ENCODE measurements at places on chromosomes 11 and 22.

- DNase-seq, result no peak
Measured at GRCh38 chr22:49594078-49594477, 233.6 kb downstream of the BRD1 start.

- DNase-seq, result no peak
Measured at GRCh38 chr11:114256176-114256966, 39.8 kb upstream of the NNMT start.

DNA sequence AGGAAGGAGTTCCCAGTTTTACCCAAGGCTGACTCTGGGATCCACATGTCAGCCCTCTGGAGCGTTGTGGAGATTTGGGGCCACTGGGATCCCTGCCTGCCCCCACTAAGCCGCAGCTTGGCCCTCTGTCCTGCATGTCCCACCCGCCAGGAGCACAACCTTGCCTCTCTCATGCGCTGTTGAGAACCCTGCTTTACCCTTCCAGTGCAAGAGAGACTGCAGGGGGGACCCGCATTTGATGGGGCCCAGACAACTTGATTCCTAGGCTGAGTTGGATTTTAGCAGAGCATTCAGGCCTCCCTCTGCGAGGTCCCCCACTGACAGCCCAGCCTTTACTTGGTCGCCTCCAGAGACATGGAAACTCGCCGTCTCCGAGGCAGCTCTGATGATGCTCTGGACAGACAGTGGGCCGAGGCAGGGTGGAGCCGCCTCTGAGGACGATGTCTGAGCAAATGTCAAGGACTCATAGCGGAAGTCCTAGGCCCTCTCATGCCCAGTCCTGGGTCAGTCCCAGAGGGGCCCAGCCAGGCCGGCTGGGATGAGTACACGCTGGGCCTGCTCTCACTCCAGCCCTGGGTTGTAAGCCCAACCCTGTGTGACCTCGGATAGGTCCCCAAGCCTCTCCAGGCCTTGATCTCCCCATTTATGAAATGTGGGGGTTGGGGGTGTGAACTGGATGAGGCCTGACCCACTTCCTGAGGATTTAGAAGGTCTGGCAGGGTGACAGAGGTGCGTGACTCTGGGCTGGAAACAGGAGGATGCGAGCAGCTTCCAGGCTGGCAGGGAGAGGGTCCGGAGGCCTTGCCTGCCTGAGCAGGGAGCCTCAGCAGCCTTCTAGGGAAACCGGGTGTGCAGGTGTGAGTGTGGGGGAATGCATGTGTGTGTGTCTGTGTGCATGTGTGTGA lies 630 bp downstream of the CD5 start:
- DNase-seq, result no peak

DNA sequence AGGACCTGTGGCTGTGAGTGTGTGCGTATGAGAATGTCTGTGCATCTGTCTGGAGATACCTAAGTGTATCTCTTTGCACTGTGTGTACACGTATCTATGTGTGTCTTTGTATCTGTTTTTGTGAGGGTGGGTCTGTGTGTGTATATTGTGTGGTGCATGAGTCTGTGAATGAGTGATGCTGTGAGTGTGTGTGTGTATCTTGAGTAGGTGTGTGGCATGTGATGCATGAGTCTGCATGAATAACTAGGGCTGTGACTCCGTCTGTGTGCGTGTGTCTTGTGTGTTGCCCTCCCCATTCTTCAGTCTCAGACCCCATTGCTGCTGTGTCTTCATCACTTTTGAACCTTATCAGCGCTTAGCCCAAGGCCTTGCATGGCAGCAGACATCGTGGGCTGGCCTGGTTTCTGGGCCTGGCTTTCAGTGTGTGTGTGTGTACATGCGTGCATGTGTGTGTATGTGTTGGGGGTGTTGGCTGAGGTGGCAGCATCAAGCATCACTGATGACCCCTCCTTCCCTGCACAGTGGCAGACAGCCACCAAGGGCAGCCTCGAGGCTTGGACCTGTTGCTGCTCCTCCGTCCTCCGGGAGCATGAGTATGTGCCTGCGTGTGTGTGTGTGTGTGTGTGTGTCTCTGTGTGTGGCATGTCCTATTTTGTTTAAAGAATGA lies 1.4 kb downstream of the SGSM1 start:
- no peak for DNase-seq

DNA sequence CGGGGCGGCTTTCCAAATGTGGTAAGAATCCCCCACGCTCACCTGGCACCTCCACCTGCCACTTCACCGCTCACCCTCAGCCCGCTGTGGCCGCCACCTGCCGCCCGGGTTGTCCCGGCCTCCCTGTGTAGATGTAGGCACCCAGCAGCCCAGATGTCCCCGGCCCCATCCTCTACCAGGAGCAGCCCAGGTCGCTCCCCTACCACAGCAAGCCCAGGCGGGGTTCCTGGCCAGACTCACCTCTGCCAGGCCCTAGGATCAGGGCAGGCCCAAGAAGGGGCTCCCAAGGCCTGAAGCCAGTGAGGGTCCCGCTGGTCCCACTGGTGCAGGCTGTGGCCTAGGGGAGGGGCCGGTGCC lies 27.4 kb downstream of the MOB2 start:
- no peak for DNase-seq

GRCh38 chr11:69559181-69559580 lies 77.7 kb downstream of the LINC01488 start:
- DNase-seq, result no peak

DNA sequence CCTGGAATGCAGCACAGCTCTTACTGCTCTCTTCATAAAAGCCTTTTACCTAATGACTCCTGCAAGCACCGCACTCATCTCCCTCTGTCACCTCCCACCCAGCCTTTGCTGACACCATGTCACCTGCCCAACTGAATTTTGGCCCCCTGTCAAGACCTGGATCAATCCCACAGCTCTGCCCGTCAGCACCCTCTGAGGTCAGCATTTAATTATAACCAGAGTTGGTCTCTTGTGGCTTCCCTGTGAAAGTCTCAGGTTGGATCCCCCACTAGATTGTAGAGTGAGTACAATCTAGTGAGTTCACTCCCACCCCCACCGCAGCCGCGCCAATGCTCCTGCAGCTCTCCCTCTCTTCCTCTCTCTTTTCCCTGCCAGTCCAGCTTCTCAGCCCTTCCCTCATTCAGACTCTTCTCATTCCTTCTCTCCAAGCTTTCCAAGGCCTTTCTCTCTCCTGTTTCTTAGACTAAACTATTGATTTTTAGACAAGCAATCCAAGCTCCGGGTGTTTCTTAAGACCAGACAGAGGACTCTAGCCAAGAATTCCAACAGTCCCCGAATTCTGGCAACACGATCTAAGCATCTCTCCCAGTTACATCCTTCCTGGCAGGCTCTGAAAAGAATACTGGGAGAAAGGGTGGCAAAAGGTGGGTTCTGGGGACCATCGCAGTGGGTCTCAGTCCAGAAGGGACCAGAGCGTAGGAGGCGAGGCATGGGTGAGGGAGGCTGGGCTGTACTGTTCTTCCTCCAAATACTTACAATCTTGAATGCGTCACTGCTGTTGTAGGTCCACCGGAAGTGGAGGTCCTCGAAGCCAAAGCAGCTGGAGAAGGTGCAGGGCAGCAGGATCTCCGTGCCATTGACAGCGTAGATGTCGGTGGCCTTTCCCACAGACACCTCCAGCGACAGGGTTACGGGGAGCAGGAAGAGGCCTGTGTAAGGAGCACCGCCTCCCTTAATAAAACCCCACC lies 8.0 kb downstream of the SCN4B start:
- no peak for DNase-seq

DNA sequence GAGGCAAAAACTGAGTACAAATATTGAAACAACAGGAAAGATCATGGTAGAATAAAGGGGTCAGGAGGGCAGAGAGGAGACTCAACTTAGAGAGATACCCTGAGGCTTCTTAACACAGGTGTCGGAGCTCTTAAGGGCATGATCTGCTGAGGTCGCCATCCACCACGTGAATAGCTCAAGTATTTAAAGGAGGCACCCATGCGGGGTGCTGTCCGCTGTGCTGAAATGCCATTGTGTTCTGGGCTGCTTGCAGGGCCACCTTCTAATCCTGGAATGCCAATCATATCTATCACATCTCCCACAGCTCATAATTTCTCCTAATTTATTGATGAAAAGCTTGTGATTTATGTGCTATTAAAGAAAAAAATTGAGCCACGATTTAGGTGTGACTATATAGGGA lies 90.2 kb downstream of the SEZ6L start:
- DNase-seq, result no peak

- no peak for DNase-seq
Measured at GRCh38 chr11:18834754-18835466, 43.3 kb upstream of the PTPN5 start.

GRCh38 chr22:11042116-11042515 lies 4485.9 kb upstream of the OR11H1 start:
- no peak for DNase-seq

DNA sequence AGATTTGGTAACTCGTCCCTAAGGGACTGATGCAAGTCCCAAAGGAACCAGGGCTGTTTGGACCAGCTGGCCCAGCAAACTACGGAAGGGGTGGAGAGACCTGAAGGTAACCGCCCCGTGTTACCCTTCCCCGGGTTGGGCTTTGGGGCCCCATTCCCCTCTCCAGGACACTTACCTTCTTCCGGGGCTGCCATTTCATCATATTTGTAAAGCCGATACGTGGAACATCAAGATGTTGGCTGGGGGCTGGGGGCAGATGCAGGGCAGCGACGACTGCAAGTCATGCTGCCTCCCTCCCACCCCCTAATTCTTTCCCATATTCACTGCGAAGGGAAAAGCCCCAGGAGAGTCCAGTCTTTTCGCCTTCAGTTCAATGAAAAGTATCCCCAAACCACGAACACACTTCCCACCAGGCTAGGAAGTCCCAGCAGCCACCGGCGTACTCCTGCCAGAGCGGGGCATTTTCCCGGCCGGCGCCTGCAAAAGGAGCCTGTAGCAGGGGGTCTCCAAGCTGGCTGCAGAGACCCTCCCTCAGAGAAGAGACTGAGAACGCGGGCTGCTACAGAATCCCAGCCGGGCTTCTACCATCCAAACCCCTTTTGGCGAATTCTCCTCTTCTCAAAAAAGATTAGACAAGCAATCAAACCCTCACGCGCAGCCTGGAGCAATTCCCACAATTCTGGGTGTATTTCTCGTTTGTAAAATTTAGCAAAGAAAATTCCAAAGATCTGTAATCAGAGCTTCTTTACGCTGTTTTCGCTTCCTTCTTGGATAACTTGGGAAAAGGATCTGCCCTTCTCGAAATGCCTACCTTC lies 236.7 kb downstream of the TTC28 start:
- DNase-seq, result no peak
